RPMI8226 (cell line): ENCODE measurements at places on chromosomes 4 and X.

DNA sequence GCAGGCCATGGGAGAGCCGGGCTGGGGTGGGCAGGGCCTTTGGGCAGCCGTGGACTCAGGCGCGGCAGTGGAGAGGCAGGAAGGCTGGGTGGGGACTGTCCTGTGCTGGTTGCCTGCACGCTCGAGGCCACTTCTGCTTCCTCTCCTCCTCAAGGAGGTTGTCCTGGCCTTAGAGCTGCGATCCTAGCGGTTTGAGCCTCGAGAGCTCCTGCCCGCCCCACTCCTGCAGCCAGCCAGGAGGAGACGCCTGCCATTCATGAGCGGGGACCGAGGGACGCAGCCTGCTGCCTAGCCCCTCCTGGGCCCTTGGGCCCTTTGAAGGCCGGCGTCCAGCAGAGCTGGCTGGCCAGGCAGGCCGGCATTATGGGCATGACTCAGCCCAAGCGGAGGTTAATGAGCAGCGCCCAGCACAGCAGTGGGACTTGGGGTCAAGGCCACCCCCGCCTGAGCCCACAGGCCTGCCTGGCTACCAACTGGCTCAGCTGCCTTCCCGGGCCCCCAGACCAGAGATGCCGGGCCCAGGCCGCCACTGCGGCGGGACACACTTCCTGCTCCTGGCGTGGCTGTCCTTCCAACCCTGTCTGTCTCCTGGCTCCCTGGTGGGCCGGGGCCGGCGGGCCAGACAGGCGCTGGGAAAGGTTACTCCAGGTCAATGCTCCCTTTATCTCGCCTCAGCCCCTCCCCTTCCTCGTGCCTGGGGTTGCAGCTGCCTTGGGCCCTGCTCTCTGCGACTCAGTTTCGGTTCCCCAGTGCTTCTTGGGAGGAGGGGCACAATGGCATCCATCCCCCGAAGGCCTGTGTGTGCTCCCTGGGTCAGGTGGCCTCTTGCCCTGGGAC, 1.8 kb downstream of the ABCD1 start:
- DNase-seq: peak; percentile 92

DNA sequence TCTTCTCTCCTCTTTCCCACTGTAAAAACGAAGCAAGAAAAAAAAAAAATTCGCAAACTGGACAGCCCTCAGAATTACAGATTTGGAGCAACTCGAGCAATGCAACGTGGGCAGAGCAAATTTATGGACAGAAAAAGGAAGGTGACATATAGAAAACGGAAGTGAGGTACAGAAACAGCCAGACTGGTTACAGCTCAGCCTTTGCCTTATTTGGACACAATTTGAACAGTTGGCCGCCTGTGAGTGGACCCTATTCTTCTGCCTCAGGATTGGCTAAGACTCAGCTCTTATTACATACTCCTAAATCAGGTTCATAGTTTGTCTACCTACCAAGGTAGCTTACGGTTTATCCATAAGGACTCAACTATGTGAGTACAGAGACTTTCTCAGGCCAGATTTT, 98.8 kb downstream of the SOWAHB start:
- DNase-seq: peak; percentile 4

- no peak for DNase-seq
Measured at GRCh38 chr4:164890691-164891090, 13.7 kb downstream of the APELA start.

- no peak for DNase-seq
Measured at GRCh38 chr4:83267830-83268475, 16.6 kb downstream of the COQ2 start.

- no peak for DNase-seq
Measured at GRCh38 chrX:148867596-148867995, 367.2 kb downstream of the AFF2 start.

- no peak for DNase-seq
Measured at GRCh38 chrX:56833626-56834025, 104.6 kb downstream of the NBDY start.

DNA sequence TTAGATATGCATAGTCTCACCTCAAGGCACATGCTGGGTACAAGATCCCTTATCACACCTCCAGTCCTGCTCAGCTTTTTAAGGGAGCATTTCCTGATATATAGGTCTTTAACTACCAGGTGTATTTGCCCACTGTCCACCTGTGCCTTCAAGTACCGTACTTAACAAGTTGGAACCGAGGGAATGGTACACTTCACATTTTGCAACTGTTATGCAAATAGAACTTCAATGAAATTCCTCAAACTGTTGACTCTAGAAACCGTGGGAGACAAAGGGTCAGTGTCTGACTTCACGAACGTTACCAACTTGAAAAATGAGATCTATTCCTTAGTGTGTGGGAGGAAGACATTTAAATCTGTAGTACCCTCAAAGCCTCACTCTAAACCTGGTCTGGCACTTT, 5.2 kb downstream of the TRIM2 start:
- no peak for DNase-seq

DNA sequence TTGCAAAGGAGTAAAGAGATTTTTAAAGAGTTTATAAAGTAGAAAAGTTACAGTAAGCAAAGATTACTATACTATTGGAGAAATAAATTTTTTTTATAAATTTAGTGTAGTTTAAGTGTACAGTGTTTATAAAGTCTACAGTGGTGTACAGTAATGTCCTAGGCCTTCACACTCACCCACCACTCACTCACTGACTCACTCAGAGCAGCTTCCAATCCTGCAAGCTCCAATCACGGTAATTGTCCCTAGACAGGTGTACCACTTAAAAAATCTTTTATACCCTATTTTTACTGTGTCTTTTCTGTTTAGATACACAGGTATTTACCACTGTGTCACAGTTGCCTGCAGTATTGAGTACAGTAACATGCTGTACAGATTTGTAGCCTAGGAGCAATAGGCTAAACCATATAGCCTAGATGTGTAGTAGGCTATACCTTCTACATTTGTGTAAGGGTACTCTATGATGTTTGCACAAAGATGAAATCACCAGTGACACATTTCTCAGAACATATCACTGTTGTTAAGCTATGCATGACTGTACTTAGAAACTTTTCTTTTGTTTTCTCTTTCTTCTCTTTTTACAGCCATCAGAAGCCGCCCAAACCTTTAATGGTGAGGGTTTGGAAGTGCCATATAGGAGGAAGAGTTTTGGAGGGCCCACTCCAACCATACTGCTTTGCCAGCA, 11.8 kb upstream of the SH3RF1 start:
- DNase-seq: no peak

DNA sequence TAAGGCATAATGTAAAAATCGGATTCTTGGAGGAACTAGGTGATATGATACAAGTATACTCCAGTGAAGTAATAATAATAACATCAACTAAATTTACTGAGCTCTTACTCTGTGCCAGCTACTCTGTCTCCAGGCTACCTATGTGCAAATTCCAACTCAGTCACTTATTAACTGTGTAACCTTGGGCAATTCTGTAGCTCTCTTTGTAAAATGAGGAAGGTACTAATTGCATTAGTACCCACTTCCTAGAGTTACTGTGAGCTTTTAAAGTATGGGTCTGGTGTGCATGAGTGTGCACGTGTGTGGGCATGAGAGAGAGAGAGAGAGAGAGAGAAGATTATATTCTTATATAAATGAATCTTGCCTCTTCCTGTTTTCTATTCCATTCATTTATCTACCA, 169.9 kb downstream of the KCNIP4 start:
- no peak for DNase-seq

GRCh38 chr4:67531379-67531962, 13.8 kb downstream of the CENPC start:
- no peak for DNase-seq

DNA sequence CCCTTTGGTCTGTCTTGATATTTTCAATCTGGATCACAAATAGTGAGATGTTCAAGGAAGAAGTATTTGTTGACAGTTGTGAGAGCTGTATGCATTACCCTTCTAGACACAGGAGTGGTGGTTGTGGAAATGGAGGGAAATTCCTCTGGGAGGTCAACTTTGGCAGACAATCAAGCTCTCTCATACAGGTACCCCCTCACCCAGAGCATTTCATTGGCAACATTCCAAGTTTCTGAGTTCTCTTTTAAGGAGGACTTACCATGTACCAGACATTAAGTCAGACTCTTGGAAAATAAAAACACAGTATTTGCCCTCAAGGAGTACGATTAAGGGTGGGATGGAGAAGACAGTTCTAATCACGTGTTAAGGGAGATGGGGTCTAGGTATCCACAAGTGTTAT, 45.3 kb downstream of the KLHL15 start:
- DNase-seq: no peak

DNA sequence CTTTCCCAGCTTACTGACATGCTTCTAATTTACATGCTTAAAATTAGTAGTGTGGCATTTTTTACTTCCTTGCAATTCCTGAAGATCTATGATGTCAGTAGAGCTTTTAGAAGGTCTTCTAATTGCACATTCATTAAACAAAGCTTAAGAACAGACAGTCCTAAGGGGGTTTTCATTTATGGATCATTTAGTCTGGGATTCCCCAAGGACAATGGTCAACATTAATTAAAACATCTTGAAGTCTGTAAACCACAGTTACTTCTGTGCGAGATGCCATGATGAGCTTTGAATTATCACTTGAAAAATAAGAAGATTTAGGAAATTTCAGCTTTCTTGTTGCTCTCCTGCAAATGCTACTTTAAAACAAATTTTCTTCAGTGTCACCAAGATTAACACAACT, 20.2 kb downstream of the ANXA3 start:
- DNase-seq: no peak

DNA sequence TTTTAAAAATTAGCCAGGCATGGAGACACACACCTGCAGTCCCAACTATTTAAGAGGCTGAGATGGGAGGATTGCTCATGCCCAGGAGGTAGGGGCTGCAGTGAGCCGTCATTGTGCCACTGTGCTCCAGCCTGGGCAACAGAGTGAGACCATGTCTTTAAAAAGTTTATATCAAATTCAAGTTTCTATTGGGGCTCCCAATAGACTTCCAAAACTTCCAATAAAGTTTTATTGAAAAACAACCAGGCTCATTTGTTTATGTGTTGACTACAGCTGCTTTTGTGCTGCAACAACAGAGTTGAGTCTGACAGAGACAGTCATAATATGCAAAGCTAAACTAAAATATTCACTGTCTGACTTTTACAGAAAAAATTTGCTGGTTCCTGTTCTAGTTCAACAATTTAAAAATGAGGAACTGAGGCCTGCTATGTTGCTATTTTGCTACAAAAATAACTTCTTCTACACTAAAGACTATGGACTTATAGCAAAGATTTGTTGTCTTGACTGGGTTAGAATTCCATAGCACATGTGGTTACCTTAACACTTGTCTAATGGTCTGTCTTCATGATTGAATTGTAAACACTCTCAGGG, 63.3 kb upstream of the RELL1 start:
- DNase-seq: no peak

DNA sequence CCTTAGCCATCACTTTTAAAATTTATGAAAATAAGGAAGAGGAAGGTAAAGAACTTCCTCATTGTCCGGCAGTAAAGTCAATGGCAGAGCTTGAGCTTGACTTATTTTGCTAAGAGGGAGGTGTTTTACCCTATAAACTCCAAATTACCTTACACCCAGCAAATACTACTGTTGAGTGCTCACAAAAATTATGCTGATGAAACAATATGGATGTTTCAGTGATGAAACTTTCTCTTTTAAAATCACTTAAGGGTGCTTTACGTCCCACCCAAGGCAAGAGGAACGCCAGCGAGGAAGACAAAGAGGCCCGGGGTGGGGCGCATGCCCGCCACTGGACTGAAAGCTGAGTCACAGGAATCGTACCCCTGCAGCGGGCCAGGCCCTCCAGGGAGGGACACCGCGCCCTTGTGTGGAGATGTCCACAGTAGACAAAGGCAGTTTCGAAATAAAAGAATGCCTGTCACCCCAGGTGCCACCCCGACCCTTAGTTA, 560 bp upstream of the TMSB4X start:
- DNase-seq: peak; percentile 84

DNA sequence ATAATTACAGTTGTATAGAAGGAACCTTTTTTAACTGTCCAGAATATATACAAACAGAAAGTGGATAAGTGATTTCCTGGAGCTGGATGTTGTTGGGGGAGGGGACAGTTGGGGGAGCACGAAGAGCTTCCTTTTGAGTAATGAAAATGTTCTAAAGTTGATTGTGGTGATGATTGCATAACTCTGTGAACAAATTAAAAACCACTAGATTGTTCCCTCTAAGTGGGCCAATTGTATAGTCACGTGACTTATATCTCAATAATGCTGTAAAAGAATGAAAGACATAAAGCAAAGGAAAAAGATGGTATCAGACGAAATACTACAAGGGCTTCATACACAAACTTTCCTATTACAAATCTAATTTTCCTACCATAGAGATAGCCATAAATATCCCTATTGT, 2.7 kb downstream of the CT55 start:
- no peak for DNase-seq

DNA sequence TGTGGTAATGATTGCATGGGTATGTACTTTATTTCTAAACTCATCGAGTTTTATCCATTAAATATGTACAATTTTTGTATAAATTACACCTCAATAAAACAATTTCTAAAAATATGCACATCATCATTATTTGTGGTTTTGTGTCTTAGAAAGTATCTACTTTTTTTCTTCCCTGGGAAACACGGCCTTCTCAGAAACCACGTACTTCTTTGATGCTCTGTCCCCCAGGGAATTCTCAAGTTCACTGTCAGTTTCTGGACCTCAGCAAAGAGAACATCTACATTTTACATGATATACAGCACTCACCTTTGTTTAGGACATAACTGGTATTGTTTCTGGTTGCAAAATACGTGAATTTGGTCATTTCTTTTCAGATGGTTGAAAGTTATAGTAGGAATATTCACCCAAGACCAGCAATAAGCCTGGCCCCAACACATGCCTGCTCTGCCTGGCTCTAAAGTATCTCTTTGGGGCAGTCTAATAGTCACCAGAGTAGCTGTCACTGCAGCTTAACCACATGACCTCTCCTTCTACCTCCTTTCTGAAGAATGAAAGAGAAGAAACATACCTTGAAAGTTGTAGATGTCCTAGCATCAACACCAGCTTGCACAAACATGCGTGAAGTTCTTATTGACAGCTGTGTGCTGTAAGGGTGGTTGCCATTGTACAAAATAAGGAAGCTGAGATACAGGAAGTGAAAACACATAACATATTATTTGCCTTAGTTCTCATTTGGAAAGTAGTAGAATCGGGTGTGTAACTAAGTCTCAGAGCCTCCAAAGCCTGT, 48.4 kb upstream of the SPANXN4 start:
- DNase-seq: peak; percentile 25

DNA sequence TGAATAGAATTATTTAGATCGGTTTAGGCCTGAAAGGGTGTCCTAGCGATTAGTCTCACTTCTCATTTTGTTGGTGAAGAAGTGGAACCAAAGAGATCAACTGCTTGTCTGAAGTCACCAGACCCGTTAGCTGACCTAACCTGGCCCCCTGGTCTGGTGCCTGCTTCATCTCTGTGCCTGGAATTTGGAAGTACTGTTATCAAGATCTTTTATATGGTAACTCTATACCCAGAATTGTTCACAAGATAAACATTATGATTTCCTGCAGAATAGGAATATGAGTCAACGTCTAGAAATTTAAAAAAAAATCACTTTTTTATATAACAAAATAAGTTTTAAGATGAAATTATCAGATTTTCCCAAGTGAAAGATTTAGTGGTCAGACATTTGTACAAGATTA, 37.2 kb downstream of the LRP2BP start:
- no peak for DNase-seq

DNA sequence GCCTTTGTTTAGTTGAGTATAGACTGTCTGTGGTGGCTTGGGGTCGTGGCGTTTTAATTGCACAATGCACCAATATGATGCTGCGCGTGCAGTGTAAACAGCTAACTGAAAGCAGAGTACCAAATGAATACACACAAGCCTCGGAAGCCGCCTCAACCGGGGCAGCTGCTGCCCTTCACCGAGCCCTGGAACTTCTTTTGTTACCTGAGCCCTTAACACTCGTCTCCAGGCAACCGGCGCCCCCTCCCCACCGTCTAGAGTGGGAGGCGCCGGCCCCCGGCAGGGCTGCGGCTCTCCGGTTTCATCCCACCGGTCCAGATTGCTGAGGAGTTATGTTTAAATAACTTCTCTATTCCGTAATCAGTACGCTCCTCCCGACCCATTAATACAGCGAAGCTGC, 173.2 kb upstream of the TBL1X start:
- DNase-seq: no peak
